ENCODE measurements at places on chromosomes 11 and 22. TPM values are rescaled to one million over a fixed set of nuclear protein-coding genes. Genes with fewer than 3 reads are reported as not detected.

The SMC1B gene
- not detected for total RNA-seq

The TCN2 gene
- total RNA-seq, result 16.7 TPM

The OOSP4A gene
- total RNA-seq, result not detected

The SAA1 gene
- 7.8 TPM for total RNA-seq

The SLC43A1 gene
- 6.4 TPM for total RNA-seq

The MN1 gene
- 5.3 TPM for total RNA-seq

The B4GALNT4 gene
- 0.54 TPM for total RNA-seq

The OR8A1 gene
- not detected for total RNA-seq

The SPI1 gene
- 14.6 TPM for total RNA-seq

The SMIM35 gene
- total RNA-seq, result not detected

The GRM5 gene
- total RNA-seq, result not detected

The MMP13 gene
- not detected for total RNA-seq

The TREH gene
- total RNA-seq, result not detected

The NPTXR gene
- total RNA-seq, result 19.7 TPM

The GPR83 gene
- 0.22 TPM for total RNA-seq

The RBM4B gene
- 14.0 TPM for total RNA-seq

The TMPRSS5 gene
- 0.38 TPM for total RNA-seq

The FXYD6 gene
- 41.2 TPM for total RNA-seq

The CRYBA4 gene
- not detected for total RNA-seq

The LIF gene
- 0.27 TPM for total RNA-seq

The PCF11 gene
- total RNA-seq, result 24.5 TPM

The PACSIN2 gene
- 64.9 TPM for total RNA-seq

The OR52M1 gene
- total RNA-seq, result not detected

Data from Right ventricle myocardium inferior (tissue), 1 donor.